ENCODE measurements at places on chromosomes 2 and 18. TPM values are rescaled to one million over a fixed set of nuclear protein-coding genes. Genes with fewer than 3 reads are reported as not detected.

DNA sequence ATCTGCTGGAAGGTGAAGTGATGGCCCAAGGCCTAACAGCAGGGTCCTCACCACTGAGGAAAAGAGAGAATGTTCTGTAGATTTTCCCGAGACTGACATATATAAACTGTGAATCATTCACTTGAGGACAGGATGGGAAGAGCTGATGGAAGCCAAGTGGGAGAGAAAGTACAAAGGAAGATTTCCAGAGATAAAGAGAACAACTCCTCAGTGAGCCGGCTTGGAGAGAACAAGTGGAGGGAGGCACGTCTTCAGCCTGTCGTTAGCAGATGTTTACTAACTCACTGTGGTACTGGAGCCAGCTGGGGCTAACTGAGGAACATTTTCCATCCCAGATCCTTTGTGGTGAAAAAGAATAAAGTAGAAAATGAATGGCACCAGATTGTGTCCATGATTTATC, 552.9 kb upstream of the TNP1 start:
- no peak for DNase-seq

DNA sequence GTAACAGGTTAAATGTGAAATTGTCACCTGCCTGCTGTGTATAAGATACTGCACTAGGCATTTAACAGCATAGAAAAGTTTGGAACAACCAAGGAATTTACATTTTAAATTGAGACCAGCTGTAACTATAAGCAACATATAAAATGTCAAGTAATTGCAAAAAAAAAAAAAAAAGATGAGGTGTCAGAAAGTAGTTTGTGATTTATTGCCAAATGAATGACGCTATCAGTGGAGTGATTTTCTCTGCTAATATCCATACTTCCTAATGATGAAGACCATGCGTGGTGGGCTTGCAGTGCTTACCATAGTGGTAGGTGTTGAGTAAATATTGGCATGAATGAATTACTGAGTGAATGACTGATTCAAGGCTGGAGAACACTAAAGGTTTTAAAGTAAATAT, 73.3 kb downstream of the OSBPL6 start:
- DNase-seq, result no peak

DNA sequence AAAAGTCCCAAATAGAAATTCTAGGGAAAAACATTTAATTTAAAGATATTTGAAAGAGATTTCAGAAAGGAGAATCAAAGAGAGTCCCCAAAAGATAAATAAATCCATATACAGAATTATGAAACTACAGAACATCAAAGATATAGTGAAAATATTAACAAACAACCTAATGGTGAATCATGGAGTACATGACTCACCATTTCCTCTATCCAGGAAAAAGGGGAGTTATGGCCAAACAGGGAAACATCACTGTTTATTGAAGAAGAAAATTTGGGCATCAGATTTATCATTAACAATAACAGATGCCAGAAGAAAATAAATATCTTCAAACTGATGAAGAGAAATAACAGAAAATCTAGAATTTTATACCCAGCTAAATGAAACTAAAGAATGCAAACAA, 448.3 kb downstream of the CDH2 start:
- no peak for DNase-seq

DNA sequence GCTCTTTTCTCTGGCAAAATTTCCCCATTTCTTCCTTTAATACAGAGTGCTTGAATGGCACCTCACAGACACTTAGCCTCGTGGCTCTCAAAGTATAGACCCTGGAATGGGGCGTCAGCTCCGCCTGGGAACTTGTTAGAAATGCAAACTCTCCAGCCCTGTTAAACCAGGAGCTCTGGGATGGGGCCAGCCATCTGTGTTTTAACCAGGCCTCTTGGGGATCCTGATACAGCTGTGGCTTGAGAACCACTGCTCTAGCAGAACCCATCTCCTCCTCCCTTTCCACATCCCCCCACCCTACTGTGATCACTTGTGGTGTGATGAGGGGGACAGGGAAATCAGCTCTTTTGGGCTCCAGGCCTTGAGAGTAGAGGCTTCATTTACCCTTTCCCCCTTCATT, 15.9 kb downstream of the LTBP1 start:
- DNase-seq, result no peak

Gene CD207
- total RNA-seq, result 0.16 TPM

- DNase-seq, result no peak
Observed at GRCh38 chr2:235191486-235191885, 239.7 kb downstream of the SH3BP4 start.

DNA sequence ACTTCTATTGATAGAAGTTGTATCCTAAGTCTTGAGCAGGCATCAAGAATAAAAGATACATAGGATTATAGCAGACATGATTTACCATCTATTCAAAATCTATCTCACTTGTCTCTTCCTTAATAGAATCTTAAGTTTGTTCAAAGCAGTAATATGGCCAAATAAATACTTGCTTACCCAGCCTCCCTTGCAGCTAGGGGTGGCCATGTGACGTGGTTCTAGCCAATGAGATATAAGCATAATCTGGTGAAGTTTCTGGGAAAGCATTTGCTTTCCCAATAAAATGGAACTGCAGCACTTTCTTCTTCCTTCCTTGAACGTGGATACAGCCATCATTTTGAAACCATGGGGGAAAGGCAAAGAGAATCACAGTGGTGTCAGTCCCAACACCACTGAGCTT, 33.7 kb upstream of the SLC1A4 start:
- no peak for DNase-seq

Data from Caco-2 (cell line).